Myometrial cell (primary cell): ENCODE measurements at places on chromosomes 2 and 18. TPM values are rescaled to one million over a fixed set of nuclear protein-coding genes. Genes with fewer than 3 reads are reported as not detected.

LGALSL gene
- total RNA-seq = 0.29 and 1.4 TPM in 2 replicates

NRBP1 gene
- total RNA-seq = 96.9 and 112 TPM in 2 replicates

CNRIP1 gene
- 30.8 and 44.7 TPM in 2 replicates for total RNA-seq

BOK gene
- total RNA-seq = 45.3 and 48.4 TPM in 2 replicates

TGFA gene
- total RNA-seq = not detected in 2 replicates

GPR17 gene
- total RNA-seq = not detected in 2 replicates

EPB41L5 gene
- 3.7 and 4.4 TPM in 2 replicates for total RNA-seq

LBH gene
- 8.9 and 10.8 TPM in 2 replicates for total RNA-seq

HAAO gene
- not detected in 2 replicates for total RNA-seq

GPR39 gene
- 9.2 and 13.5 TPM in 2 replicates for total RNA-seq

BIRC6 gene
- total RNA-seq = 37.5 and 55.6 TPM in 2 replicates

CYRIA gene
- 1.4 and 3.0 TPM in 2 replicates for total RNA-seq

PAIP2B gene
- total RNA-seq = 0.71 and 0.86 TPM in 2 replicates

ALLC gene
- total RNA-seq = not detected in 2 replicates

CHAC2 gene
- total RNA-seq = 8.4 and 11.3 TPM in 2 replicates

CEP68 gene
- total RNA-seq = 3.7 and 6.0 TPM in 2 replicates

APCDD1 gene
- 0.18 TPM in 1 of 2 replicates, not detected in the other for total RNA-seq

IL1RL1 gene
- total RNA-seq = 0.29 and 2.5 TPM in 2 replicates

LRRTM4 gene
- total RNA-seq = not detected in 2 replicates

NEMP2 gene
- 4.3 and 6.6 TPM in 2 replicates for total RNA-seq

RUFY4 gene
- not detected in 2 replicates for total RNA-seq

SLC9A4 gene
- total RNA-seq = not detected in 2 replicates

FAP gene
- 72.6 and 84.9 TPM in 2 replicates for total RNA-seq

ACVR1 gene
- 16.3 and 17.9 TPM in 2 replicates for total RNA-seq

SIX2 gene
- not detected in 2 replicates for total RNA-seq
